ENCODE measurements at places on chromosomes 12 and 14. TPM values are rescaled to one million over a fixed set of nuclear protein-coding genes. Genes with fewer than 3 reads are reported as not detected.
A peak's percentile ranks its signal among the peaks of the same experiment; 100 is the strongest.

The C12orf42 gene
- not detected for polyA plus RNA-seq

GRCh38 chr14:97446087-97446486 is 648.9 kb downstream of the VRK1 start:
- no peaks in the 10 kb centered on the region for H3K36me3 ChIP-seq
- H3K27me3 ChIP-seq = no peaks in the 10 kb centered on the region
- no peak overlapping the region for H3K27ac ChIP-seq

The TWF1 gene
- 10.7 TPM for polyA plus RNA-seq

DNA sequence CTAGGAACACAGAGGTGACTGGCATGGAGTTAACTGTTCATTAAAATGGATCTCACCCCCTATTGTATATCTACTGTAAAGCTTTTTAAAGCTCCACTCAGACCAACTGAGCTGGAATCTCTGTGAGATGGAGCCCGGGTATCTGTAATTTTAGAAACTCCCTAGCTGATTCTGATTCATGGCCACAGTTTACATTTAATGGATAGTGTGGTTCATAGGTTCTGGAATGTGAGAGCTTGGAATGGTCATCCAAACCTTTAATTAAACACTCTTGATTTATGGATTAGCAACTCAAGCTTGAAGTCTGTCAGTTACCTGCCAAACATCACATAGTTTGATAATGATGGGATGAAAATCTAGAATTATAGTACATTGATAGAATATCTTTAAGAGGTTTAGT is 183.8 kb downstream of the SLC25A21 start:
- H3K36me3 ChIP-seq = no peaks in the 10 kb centered on the region
- no peak for DNase-seq
- H3K4me1 ChIP-seq = no peaks in the 10 kb centered on the region
- H3K4me3 ChIP-seq = no peak overlapping the region
- no peaks in the 10 kb centered on the region for H3K27me3 ChIP-seq

DNA sequence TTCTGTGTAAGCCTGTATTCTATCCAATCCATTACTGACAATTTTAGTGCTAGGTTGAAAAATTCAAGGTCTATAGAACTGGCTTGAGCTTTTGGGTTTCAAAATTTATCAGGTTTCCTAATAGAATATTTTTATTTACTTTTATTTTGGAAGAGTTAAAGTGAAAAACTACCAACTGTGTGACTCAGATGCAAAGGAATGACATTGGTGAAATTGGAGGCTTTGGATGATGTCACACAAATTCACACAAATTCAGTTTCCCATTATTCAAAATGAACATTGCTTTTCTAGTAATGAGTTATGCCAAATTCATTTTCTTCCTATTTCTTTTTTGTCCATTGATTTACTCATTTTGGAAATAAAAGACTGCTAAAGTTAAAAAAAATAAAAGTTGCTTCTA is 186.9 kb downstream of the ALX1 start:
- no peaks in the 10 kb centered on the region for H3K36me3 ChIP-seq
- DNase-seq = no peak
- H3K4me3 ChIP-seq = no peak overlapping the region

GRCh38 chr12:51980051-51980808 is 26.5 kb upstream of the TAMALIN start:
- DNase-seq = peak; percentile 74
- H3K27ac ChIP-seq = no peak overlapping the region
- H3K4me3 ChIP-seq = no peak overlapping the region
- H3K4me1 ChIP-seq = no peaks in the 10 kb centered on the region
